ENCODE measurements at places on chromosomes 1 and 21.
A peak's percentile ranks its signal among the peaks of the same experiment; 100 is the strongest.

- DNase-seq = peak; percentile 40
These were observed 47.5 kb upstream of the EEIG2 start for GRCh38 chr1:108512239-108513043.

DNA sequence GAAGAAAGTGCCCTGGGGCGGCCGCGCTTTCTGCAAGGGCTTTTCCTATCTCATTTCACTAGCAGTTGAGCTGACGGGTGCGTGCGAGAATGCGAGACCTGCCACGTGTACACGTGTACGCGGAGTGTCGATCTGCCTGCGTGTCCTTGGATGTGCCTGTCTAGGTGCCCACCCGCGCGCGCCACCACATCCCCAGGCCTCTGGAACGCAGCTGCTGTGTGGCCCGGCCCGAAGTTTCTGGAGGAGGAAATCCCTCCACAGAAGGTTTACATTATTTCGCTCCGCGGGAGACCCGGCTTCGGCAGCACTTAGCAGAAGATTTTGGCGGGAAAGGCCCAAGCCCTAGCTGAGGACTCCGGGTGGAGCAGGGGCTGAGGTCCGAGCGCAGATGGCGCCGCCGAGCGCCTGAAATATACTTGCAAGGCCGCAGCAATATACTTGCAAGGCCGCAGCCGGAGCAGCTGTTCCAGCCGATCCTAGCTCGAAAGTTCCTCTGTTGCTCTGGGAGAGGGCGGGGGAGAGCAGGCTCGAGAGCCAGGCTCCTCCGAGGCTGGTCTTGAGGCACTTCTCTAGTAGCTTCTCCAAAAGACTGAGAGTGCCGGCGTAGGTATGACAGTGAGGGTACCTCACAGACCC is 3.9 kb downstream of the TBX15 start:
- DNase-seq = no peak

- no peak for DNase-seq
These were observed at the start of gene LEFTY2 for GRCh38 chr1:225941187-225941941. TSS of gene LEFTY2 (minus strand) at chr1:225941220. CDS start at chr1:225941140, 80 bp downstream.

DNA sequence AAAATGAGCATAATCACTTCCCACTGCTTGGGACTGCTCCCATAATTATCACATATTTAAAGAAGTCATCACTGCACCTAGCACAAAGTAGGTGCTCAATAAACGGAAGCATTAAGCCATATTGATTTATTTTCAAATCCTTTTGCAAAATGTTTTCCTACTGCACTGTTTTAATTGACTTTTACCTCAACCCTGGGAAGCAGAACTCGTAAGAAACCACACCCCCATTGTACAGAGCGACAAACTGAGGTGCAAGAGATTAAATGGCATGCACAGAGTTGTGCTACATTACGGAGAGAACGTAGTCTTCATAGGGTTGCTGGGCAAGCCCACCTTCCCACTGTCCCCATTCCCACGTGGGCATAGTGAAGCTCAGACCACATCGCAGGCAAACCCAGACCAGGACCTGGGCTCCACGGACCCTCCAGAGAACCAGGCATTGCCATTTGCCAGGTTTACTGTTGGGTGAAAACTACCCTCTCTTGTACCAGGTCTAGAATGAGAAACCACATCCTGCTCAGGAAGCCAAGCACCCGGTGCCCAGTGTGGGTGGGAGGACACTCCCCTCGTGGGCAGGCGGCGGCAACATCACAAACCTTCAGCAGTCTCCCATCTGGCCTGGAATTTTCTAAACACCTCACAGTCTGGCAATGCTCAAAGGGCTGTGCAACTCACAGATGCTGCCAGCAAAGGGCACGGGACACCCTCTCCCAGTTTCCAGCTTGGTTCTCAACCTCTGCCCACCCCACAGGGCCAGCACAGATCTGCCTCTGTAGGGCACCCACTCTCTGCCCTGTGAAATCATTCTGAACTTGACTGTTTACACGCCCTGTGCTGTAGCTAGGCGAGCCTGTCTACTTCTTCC is 8.2 kb downstream of the IFFO2 start:
- DNase-seq = peak; percentile 81

GRCh38 chr1:79042117-79042516 is 35.6 kb upstream of the ADGRL4 start:
- DNase-seq = no peak

DNA sequence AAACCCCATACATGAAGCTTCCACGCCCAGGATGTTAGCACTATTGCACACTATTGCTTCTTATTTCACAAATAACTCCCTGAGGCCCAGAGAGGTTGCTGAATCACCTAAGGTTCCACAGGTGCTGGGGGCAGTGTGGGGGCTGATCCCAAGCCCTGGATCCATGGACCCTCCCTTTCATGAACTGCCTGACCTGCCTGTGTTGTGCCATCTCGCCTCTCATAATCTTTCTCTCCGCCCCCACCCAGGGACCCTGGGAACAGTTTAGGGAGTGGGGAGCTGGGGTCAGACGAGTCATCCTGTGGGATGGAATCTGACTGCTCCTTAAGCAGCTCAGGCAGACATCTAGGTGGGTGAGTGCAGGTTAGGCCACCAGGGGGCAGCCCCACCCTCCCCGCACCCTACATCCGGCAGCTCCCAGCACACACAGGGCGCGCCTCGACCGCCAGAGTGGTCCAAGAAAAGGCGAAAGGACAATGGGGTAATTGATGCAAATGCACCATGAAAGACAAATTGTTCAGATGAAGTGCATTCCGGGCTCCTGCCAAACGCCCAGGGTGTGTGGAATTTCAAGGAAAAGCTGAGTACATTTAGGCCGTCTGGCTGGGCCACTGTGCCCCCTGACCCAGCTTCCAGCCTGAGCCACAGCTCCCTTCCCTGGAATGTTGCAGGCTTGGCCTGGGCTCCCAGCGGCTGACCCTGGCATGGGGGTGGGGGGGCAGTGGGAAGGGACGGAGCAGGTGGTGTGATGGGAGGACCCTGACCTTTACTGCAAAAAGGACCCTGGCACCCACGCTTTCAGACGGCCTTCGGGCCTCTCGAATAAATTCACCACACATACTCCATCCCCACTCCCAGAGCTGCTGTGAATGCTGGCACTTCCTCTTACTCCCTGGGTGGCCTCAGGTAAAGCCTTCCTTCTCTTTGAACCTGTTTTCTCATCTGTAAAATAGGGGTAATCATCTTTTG is 20.8 kb downstream of the PHLDA3 start:
- DNase-seq = peak; percentile 4

GRCh38 chr1:12573015-12573825 is 44.8 kb downstream of the DHRS3 start:
- no peak for DNase-seq

- no peak for DNase-seq
These were observed 2.4 kb upstream of the PDXK start for GRCh38 chr21:43716376-43717165.

DNA sequence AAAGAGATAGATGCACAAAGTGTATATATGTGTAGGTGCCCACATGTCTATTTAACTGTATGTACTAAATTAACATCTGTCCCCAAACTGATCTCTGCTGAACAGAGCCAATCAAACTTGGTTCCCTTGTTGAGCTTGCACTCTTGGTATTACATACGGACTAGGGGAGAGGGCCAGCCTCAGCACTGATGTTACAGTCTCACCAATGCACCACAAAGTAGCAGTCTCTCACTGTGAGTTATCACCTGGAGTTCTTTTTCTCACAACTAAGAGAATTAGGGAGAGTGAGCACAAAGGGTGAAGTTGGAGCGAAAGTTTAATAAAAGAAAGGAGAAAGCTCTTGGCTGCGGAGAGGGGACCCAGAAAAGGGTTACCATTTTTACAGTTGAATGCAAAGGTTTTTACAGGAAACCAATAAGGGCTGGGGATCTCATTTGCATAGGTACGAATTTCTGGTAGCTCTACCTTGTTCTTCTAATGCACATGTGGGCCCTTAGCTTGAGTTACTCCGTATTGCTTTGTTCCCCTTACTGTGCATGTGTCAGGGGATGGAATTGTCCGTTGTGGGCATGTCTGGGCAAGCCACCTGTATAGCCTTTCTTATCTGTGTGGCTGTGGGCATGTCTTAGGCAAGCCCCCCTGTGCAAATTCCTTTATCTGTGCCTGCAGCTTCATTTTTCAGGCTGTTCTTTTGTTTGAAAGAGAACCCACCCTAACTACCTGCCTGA is 13.3 kb upstream of the CHI3L2 start:
- no peak for DNase-seq

DNA sequence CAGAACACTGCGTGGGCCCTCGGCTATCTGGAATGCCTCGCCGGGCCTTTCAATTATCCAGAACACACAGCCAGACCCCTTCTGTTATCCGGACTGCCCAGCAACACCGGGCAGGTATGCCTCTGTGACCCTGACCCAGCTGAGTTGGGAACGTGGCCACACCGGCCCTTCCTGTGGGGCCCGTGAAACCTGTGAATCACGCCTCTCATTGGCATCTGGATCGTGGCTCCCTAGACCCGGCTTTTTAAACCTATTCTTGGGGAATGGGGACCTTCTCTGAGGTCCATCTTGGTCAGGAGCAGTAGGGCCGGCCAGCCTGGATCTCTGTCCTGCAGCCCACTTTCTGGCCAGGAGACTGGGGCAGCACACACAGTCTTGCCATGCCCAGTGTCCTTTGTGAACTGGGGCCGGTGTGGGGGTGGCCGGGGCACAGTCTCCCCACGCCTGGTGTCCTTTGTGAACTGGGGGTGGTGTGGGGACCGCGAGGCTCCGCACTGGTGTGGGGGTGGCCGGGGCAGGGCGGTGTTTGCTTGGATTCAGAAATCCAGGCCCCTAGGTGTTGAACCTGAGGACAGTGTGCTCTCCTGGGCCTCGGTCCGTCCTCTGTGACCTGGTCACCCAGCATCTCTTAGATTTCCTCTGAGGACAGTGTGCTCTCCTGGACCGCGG is 11.1 kb downstream of the COL18A1 start:
- no peak for DNase-seq

DNA sequence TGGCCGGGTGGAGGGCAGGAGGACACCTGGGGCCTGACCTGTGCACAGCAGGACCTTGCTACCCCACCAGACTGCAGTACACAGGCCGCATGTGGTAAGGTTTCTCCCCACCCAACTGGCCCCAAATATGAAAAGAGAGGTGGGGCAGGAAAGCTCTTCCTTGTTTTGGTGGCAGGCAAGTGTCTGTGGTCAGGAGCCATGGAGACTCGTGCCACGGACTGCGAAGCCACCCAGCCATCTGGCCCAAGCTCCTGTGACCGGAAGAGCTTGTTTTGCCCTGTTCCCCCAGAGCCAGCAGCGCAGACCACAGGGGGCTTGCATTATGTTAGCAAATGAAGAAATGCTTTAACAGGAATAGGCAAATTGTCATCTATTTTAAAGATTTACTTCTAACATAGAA is 54.9 kb downstream of the OLIG1 start:
- DNase-seq = no peak

DNA sequence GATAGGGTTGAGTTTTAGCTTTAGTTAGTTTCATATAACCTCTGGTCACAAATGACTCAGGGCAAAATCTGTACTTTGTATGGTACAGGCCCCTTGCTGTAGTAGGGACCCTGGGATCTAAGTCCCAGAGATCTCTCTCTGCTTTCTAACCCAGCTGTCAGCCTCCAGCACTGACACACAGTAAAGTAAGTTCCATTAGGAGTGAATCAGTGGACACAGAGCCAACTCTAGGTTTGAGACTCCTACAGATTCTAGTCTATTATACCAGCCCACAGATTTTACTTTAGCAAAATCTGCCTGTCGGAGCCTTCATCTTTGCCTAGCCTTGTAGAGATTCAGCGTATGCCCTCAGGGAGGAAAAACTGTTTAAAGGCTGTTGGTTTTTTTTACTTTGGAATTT is 52.5 kb downstream of the ANGPTL1 start:
- DNase-seq = no peak

GRCh38 chr21:43733529-43734071 is 14.7 kb downstream of the PDXK start:
- DNase-seq = no peak

GRCh38 chr1:244384066-244384465 is 67.6 kb downstream of the ADSS2 start:
- no peak for DNase-seq

- DNase-seq = no peak
These were observed 872 bp upstream of the PINK1 start for GRCh38 chr1:20632386-20632785.

All from central memory CD4-positive, alpha-beta T cell (primary cell).